Stimulated activated CD4-positive, alpha-beta T cell treated with anti-CD3 and anti-CD28 coated beads, Interleukin-2, amount 100 ng/mL, for 48 hours (primary cell): ENCODE measurements at places on chromosomes 12 and 14.

- DNase-seq = no peak
These were observed 55.5 kb upstream of the TTC7B start for GRCh38 chr14:90871605-90872233.

DNA sequence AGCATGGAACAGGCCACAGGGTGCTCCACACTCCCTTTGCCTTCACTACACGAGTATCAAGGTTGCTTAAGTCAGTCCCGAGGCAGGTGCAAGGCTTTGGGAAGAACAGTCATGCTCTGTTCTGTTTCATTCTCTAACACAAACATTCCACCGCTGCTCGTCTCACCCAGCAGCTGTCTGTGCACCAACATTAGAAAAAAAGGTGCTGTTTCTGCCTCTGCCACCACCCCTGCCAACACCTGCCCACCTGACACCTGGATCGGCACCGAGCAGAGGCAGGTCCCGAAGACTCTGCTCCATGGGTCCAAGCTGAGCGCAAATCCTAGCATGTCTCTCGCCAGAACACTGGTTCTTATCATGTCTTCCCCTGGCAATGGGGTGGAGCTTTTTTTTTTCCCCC lies 347.7 kb downstream of the TMEM132D start:
- no peak for DNase-seq

GRCh38 chr12:79954037-79954610 lies 19.2 kb upstream of the PPP1R12A start:
- DNase-seq = no peak

DNA sequence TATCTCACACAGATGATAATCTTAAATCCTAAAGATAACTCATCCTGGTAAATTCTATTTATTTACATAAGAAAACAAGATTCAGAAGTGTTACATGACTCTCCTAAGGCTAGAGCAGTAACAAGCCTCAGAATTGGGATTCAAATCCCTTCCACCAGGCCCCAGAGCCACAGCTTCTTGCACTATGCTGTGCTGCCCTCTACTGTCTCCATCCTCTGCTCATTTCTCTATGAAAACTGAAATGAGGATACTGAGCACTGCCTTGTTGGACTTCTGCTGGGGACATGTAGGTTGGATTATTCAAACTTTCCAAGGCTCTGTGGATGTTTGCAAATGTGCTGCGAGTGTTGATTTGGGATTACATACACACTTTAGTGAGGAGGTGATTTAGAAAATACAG lies 23.5 kb upstream of the C12orf50 start:
- DNase-seq = no peak

- DNase-seq = no peak
These were observed 694 bp upstream of the PTGES3 start for GRCh38 chr12:56688846-56689109.

DNA sequence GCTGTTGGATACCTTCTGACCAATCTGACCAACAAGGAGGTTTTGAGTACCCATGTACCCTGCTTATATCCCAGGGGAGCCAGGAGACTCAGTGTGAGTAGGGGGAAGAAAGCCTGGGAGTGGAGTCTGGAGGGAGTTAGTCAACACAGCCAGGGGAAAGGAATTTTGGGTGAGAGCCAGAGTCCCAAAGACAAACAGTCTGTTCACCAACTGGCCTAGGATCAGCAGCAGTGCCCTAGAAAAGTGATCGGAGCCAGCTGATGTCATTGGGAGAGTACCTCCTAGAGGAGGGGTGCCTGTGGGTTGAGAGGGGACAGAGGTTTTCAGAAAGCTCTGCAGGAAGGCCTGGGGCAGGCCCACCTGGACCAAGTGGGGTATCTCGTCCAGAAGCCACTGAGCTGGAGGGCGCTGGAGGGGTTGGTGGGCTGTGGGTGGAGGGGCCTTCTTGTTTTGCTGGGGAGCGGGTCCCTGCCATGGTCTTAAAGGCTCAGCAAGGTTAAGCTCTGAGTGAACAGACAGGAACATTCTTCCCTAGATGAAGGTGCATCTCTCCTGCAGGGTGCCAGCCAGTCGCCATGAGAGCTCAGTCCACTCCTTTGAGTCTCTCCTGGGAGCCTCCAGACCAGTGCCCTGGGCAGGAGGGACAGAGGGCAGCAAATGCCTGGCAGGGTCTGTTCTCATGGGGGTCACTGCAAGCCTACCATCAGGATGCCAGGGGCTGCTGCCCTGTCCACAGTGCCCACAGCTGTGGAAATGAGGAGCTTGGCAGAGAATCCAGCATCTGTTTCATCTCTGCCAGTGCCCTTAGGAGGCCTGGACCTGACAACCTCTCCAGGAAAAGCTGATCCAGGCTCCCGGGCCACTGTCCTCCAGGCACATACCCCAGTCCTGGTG lies 63.6 kb downstream of the CHGA start:
- DNase-seq = no peak

DNA sequence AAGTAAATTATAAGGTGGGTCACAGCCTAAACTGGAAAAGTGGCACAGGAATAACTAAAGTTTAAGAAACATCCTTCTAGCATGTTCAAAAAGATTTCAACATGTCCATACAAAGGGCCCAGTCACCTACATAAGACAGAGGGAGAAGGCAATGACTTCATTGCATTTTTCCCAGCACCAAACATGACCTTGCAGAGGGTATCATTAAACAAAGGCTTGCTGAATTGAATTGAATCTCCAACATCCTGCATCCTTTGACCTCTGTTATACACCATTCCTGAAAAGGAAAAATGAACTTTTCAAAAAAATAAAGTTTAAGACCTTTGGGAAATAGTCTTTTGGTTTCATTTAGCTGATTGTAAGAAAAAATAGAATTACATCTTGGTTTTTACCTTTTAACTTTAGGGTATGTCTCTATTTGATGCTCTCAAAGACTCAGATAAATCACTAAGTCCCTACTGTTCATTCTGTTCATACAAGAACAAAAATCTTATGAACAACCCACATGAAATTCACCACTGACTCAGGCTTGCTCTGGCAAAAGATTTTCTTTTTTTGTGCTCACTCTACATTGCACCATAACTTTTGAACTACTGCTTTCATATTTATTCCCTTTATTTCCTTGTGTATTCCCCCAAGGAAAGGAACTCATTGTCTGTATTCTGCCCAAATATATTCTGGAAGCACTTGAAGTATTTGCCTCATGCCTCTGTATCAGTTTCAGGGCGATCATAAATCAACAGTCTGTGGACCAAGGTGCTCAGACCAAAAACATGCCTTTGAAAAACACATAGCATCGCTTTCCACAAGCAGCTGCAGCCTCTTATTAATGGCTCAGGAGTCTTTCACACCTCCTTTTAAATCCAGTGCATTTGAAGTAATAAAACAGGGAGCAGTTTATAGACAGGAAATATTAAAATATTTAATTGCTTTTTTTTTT lies 121.7 kb downstream of the DUSP6 start:
- DNase-seq = no peak

DNA sequence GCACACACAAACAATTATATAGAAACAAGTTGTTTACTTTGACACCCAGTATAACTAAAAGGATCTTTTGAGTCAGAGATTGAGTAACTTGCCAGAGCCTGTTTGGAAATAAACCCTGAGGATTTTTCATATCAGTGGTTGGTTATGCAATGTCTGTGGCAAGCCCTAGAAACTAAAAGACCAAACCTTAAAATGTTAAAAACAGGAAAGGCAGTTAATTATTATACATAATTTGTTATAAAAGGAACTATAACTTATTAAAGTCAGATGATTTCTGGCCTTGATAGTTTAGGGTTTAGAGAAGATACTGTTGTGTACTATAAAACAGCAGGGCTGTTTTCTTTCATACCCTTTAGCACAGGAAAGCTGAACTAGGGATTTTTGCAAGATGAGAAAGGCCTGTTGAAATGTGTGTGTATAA lies 44.1 kb downstream of the PSEN1 start:
- no peak for DNase-seq

GRCh38 chr12:122937622-122938091 lies 28.6 kb downstream of the ABCB9 start:
- DNase-seq = no peak

DNA sequence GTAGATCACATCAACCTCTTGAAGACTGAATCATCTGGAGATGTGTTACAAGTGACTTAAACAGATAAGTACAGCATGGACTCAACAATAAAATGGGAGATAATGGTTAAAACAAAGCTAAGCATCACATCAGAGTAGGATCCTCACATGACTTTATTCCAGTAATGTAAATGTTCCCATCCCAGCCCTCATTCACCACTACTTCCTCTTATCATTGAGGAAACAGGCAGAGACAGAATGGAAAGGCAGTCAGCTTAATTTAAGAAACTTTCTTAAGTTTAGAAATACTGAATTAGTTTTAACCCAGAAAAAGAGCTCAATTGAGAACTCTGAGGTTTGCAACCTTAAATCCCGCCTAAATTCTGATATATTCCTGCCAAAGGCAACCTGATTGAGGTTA lies 1.2 kb upstream of the ALG10 start:
- DNase-seq = no peak

- DNase-seq = no peak
These were observed 26.3 kb upstream of the CPM start for GRCh38 chr12:68959143-68959858.

DNA sequence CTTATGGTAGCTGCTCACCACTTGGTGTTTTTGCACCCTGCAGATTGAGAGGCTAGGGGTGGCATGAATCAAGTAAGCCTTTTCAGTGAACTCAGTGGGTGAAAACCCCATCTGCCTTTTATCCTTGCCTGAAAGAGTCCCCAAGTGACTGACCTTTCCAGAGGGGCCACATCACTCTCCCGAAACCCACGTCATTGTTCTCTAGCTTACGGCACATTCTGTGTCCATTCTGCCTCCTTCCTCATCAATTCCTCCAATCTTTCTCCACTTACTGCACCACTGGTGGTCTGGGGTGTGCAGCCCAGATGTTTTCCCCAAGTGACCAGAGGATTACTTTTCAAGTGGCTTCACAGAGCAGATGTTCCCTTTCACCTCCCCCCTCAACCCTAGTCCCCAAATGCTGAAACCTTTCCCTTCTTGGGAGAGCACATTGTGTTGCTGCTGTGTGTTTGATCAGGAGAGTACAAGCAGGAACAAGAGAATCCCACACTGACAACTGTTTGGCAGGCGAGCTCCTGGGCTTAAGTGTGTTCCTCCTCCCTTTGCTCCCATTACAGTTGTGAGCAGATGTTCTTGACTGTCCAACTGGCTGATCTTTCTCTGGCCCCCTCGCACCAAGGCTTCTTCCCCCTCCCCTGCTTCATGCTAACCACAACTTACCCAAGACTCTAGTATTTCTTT lies 138.0 kb upstream of the IGF1 start:
- DNase-seq = no peak

GRCh38 chr12:47270782-47271664 lies 191.3 kb upstream of the AMIGO2 start:
- no peak for DNase-seq

DNA sequence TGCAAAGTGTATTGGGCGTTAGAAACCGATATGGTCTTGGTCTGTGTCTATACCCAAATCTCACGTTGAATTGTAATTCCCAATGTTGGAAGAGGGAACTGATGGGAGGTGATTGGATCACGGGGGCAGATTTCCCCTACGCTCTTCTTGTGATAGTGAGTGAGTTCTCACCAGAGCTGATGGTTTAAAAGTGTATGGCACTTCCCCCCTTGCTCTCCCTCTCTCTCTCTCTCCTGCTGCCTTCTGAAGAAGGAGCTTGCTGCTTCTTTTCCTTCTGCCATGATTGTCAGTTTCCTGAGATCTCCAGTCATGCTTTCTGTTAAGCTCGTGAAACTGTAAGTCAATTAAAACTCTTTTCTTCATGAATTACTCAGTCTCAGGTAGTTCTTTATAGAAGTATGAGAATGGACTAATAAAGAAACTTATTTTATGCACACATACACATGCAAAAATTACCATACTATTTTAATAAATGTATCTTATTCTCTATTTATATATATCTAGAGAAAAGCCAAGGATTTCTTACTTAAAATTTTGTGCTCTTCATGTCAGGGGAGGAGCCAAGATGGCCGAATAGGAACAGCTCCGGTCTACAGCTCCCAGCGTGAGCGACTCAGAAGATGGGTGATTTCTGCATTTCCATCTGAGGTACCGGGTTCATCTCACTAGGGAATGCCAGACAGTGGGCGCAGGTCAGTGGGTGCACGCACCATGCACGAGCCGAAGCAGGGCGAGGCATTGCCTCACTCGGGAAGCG lies 1891.0 kb upstream of the FLRT2 start:
- DNase-seq = no peak

DNA sequence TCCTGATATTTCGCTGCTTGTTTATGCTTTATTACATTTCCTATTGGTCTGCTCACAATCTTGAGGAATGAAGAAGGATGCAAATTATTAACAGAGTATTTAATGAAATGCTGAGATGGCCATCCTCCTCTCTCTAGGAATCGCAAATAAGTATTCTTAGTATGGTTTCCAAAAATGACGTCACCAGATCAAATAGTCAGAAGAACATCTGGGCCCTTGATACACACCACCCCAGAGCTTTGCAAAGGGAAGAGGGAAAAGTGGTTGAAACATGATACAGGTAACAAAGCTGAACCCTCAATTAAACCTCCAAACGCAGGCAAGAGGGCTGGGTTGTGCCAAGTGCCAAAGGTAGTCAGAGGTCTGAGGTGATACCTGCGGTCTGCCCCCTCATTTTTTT lies 107.3 kb downstream of the BCL11B start:
- no peak for DNase-seq

DNA sequence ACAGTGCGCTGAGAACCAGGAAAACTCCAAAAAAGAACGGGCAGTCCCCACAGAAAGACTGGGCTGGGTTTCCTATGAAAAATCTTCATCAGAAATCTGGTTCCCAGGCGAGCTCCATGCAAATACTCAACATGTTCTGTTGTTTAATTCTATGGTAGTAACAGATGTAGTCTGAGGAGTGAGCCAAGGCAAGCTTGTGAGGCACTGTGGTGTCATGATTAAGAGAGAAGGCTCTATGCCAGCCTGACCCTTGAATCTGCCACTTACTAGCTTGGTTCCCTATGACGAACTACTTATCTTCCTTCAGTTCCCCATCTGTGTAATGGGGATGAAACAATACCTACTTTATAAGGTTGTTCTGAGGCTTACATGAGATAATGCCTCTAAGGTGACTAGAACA lies 10.7 kb downstream of the POMT2 start:
- DNase-seq = no peak

GRCh38 chr14:24370748-24371147 lies 2.8 kb downstream of the NFATC4 start:
- DNase-seq = no peak

DNA sequence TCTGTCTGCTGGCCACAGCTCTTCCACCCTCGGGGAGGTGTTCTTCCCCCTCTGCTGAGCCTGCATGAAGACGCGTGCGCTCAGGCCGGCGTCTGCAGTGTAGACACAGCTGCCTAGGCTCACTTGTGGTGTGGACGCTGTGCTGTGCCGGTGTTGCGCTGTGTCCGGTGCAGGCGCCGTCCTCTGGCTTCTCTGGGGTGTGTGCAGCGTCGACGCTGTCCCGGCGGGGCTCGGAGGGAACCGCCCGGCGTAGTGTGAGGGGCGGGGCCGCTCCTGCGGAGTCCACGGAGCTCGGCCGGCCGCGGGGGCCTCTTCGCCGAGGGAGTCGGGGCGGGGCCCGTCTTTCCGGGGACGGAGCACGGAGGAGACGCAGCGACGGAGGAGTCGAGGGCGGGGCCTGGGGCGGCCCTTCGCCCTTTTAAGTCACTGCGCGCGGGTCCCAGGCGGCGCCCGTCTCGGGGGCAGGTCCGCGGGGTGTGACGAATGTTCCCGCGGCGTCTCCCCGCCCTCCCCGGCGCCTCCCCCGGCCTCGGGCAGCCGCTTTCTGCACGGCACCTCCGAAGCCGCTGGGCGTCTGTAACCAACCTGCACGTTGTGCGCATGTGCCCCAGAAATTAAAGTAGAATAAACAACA lies 45.2 kb downstream of the NOC4L start:
- peak; percentile 89 for DNase-seq

GRCh38 chr14:99441157-99441870 lies 39.3 kb downstream of the SETD3 start:
- DNase-seq = no peak

- no peak for DNase-seq
These were observed 57.2 kb downstream of the TSPAN19 start for GRCh38 chr12:84978921-84979320.
